ENCODE measurements at places on chromosomes 4 and X.

- DNase-seq: no peak
Observed at GRCh38 chr4:134028421-134028820, 173.2 kb downstream of the PABPC4L start.

DNA sequence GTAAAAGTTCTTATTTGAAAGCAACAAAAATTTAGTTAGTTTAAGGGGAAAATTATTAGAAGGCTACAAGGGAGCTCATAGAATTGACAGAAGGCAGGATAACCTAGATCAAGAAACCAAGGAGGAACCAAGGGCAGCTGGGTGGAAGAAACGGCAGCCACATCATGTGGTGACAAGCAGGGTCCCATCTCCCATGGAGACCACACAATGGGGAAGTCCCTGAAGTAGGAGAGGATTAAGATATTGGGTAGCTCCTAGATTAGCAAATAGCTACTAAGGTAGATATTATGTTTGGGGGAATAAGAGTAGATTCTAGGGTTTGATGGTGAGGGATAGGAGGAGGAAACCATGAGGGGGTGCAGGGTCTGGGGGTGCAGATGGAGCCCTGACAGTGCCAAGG, 48.0 kb upstream of the TMEM154 start:
- no peak for DNase-seq

DNA sequence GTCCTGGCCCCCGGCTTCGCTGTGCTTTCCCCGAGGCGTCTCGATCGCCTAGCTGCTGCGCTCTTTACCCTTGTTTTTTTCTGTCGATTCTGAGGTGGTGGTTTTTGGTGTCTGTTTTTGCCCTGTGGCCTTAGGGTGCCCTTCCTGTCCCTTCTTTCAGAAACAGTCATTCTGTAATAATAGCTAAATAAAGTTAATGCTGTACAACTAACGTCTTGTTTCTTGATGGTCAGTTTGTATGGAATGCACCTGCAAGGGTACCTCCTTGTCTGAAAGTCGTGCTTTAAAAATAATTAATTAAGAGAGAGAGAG, 686 bp downstream of the FIP1L1 start:
- DNase-seq: no peak

GRCh38 chrX:131816551-131817136, 206.5 kb upstream of the STK26 start:
- peak; percentile 65 for DNase-seq

DNA sequence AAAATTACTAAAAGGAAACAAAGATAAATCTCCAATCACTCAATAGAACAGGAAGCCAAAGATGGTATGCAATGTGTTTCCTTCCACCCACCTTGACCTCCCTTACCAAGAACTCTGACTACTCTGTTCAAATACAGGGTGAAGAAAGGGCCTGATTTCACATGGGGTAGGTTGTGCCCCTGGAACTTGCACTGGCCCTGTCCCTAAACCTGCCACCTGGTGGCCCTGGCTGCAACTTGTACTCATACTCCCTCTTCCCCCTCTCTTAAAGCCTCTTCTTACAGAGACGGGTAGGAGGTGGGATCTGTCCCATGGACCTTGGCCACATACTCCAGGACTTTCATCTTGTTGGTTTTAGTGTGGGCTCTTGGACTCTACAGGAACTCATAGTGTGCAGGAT, 17.3 kb upstream of the TMEM185A start:
- no peak for DNase-seq

- no peak for DNase-seq
Observed at GRCh38 chrX:132732236-132732635, 226.2 kb downstream of the HS6ST2 start.

DNA sequence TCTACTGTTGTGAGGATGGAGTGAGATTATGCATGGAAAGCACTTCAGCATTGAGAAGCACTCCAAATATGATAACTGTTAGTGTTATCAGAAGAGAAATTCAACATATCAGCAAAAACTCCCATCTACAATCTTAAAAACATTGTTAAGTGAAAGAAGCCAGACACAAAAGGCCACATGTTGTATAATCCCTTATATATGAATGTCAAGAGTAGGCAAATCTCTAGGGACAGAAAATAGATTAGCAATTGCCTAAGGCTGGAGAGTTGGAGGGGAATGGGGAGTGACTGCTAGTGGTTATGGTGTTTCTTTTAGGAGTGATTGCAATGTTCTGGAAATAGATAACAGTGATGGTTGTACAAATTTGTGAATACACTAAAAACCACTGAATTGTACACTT, 122.5 kb upstream of the LNX1 start:
- DNase-seq: no peak

DNA sequence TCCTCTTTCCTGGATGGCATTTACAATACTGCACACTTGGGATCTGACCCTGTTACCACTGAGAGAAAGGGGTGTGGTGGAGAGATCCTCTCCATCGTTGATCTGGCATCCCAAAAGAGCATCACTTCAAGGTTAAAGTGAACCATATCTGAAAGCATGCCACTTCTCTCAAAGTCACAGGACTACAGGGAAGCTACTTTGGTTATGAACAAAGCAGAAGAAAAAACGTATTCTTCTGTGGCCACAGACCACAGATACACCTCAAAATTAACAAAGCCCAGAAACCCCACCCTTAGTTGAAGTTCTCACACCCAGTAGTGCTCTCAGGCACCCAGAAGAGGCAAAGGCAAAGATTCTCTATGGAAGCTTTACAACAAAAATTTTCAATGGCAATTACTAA, 108.3 kb downstream of the JADE1 start:
- no peak for DNase-seq

GRCh38 chrX:123713434-123713833, 19.4 kb downstream of the THOC2 start:
- no peak for DNase-seq
